Glutamatergic neuron (in vitro differentiated cells): ENCODE measurements at places on chromosomes 16 and 17.

GRCh38 chr17:27613433-27613832, 17.6 kb upstream of the LGALS9 start:
- DNase-seq, result no peak

GRCh38 chr17:69423450-69423849, 9.0 kb downstream of the MAP2K6 start:
- no peak for DNase-seq

DNA sequence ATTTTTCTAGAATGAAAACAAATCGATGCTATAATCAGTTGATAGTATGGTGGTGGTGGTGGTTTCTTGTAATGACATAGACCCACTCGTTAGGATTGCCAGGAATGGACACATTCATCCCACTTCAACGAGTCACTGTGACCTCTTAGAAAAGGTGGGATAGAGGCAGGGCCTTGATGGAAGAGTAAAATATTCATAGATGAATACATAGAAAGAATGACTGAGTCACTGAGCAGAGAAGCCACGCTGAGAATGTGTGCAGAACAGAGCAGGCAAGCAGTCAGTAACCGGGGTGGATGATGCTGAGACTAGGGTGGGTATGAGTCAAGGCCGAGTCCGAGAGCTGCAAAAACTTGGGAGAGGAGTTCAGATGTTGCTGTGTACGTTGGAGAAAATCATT, 129.9 kb downstream of the PITPNC1 start:
- no peak for DNase-seq

DNA sequence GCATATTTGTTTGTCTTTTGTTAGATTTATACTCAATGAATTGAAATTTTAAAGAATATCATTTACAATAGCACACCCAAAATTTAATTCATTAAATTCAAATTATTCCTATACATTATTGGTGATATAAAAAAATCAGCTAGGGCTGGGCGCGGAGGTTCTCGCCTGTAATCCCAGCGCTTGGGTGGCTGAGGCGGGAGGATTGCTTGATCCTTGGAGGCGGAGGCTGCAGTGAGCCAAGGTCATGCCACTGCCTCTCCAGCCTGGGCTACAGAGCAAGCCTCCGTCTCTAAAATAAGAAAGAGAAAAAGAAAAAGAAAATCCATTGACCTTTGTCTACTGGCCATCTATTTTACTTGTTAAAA, 4.5 kb upstream of the PRDM7 start:
- DNase-seq, result peak; percentile 34

GRCh38 chr17:75819116-75819515, 25.1 kb downstream of the UNC13D start:
- no peak for DNase-seq

DNA sequence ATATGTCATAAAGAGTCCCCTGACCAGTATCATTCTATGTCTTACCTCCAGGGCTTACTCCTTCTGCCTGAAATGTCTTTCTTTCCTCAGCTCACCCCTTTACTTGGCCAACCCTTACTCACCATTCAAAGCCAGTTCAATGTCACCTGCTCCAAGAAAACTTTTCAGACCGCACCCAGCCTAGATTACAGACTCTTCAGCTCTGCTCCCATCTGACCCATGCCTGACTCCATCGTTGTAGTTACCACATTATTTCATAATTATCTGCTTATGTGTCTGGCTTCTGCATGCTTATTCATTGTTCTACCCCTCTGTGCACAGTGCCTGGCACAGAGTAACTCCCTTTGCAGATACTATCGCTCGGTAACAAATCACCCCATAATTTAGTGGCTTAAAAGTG, 62.5 kb upstream of the TOB1 start:
- no peak for DNase-seq

DNA sequence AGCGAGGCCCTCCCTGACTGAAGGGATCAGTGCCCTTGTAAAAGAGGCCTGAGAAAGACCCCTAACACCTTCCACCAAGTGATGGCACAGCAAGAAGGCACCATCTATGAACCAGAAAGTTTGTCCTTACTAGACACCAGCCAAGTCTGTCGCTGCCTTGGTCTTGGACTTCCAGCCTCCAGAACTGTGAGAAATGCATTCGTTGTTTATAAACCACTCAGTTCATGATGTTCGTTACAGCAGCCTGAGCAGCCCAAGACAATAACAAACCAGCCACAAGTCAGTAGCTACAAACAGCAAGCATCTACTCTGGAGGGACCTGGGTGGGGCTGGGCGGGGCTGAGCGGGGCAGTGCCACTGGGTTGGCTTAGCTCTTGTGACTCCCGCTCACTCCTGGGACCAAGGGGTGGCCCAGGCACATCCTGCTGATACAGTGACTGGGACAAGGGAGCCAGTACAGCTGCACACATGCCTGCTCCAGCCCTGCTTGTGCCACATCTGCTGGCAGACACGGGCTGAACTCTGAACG, 234.9 kb downstream of the IRF8 start:
- DNase-seq, result no peak

- no peak for DNase-seq
Measured at GRCh38 chr17:58330997-58331814, 2.6 kb upstream of the TSPOAP1 start.

DNA sequence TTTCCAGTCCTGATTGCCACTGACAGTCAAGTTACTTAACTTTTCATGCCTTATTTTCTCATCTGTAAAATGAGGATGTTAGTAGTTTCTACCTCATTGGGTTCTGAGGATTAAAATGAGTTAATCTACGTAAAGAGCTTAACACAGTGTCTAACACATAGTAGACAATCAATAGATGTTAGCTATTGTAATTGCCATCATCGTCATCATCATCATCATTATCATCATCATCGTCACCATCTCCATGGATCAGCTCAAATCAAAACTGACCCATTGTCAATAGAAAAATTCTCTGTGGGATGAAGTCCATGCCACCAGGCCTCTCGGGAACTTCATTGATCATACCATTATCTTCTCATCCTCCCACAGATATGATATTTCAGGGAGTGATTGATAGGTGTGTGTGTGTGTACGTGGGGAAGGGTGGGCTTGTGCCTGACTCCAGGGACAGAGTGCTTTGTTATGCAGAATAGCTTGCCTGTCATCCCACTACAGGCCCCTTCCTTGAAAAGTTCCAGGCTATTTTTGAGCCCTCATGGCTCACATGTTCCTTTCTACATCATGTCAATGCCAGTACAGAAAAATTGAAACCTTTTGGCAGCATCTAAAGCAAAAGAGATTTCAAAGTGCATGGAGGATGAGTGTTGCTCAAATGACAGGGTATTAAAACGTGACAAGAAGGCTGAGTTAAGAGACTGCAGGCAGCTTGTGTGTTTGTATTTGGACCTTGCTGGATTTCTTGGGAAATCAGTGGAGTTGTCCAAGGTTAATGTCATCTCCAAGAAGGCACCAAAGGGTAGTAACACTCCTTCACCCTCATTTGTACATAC, 133.9 kb downstream of the PRKCB start:
- DNase-seq, result no peak

DNA sequence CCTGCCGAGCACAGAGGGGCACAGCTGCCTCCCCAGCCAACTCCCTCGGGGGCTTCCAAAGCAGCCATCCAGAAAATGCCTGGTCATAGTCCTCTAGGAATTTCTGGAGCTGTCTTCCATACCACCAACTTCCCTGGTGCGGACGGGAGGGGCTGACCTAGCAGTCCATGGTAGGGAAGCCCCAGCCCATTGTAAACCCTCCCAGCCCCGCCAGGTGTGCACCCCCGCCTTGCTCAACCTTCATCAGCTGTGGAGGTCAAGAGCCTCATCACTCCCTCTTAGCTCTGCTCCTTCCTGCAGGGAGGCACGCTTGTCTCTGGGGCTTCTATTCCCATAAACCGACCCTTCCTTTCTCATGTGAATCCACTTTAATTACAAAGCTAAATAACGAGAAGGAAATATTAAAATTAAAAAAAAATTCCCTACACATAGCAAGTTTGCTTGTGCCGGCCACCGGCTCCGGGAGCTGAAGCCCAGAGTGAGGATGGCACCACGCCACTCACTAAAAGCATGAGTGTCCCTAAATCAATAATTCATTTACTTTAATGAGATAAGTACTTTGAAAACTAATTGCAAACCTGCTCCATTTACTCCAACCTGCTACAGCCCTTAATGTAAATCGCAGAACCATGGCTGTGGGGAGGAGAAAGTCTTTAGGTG, 181.4 kb downstream of the ENGASE start:
- peak; percentile 65 for DNase-seq
